ENCODE measurements at places on chromosomes 2 and 18.

DNA sequence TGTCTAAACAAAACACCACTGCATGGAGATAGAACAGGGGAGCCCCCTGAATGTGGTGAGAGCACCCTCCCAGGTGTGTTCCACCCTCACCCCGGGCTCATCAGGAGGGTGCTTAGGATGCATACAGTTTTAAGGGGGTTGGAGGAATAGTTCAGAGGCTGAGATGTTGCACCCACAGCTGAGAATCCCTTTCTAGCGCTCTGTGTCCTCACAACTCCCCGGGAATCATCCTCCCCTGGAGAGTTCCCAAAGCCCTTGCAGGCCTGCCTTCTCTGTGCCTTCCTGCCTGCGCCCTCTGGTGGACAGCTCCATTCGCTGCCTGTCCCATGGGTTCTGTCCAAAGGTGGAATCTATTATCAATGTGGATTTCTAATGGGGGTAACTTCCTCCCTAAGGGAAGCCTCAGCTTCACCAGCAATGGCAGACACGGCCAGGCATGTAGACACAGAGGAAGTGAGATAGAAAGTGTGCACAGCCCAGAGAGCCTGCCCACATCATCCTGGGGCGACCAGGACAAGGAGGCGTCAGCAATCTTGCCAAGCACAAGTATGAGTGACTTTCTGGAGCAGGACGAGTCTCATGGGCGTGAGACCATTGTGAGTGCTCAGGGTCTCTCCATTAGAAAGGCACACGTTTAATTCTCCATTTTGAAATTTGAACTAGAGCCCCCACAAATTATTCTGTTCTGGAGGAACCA is 1.2 kb upstream of the UGT1A5 start:
- DNase-seq = peak; percentile 57

GRCh38 chr18:25420077-25420825 is 68.3 kb upstream of the ZNF521 start:
- DNase-seq = no peak

- DNase-seq = no peak
Measured at GRCh38 chr2:230657906-230658305, 54.7 kb upstream of the CAB39 start.

DNA sequence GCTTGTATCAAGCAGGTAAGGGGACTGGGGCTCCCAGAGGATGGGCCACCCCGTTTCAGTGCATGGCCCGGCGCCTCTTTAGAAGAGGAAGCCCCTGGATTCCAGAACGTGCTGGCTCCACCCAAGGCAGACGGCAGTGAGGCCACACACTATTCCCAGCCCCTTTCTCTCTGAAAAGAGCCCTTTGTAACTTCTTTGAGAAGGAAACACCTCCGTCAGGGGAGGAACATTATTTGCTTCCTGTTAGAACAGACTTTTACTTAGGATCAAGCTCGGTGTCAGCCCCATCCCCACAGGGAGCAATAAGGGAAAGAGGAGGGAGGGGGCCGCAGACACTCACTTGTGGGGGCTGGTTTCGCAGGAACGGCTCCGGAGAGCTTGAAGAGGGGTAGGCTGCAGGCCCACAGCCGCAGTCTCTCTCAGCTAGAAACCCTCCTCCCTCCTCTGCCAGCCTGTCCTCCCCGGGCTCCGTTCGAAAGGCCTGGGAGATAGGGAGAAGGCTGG is 49.6 kb upstream of the RMDN2 start:
- no peak for DNase-seq

GRCh38 chr2:176493226-176493825 is 224.1 kb downstream of the MTX2 start:
- DNase-seq = no peak

DNA sequence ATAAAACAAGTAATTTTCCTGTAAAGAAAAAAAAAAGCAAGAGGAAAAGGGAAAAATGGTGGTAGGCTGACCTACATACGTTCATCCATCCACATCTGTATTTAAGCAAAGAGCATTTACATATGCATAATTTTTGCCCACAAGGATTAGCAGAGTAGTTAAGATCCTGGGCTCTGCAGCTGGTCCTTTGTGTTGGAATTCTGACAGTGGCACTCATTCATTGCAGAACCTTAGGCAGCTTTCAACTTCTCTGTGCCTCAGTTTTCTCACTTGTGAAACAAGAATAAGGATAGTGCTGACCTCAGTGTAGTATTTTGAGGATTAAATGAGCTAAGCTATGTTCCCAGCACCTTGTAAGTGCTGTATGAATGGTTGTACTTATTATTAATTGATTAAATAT is 211.3 kb downstream of the ARL4C start:
- no peak for DNase-seq

GRCh38 chr18:62379051-62379450 is 53.9 kb downstream of the TNFRSF11A start:
- DNase-seq = no peak

GRCh38 chr2:205471776-205472175 is 210.5 kb upstream of the NRP2 start:
- peak; percentile 43 for DNase-seq

GRCh38 chr18:59570101-59570775 is 127.0 kb downstream of the CCBE1 start:
- no peak for DNase-seq

GRCh38 chr2:48284621-48285212 is 245.2 kb upstream of the STON1 start:
- no peak for DNase-seq

Measured in NT2/D1 (cell line).